ENCODE measurements at places on chromosomes 6 and 20.

- DNase-seq = no peak
These were observed 73.8 kb upstream of the SCP2D1 start for GRCh38 chr20:18739751-18740166.

DNA sequence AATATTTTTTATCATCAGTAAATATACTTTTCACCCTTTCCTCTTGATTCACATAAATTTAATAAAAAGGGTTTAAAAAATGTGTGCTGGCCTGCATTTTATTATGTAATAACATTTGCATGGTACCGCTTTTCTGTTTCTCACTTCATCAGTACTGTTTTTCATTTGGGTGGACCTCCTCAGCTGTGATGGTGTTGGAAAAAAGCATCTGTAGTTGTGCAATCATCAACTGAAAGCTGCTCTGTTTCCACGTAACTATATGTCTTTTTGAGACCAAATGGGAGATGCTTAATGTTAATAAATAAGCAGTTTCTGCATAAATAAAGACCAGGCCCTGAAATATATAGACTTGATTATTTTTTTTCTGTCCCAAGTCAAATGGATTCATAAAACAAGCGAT lies 31.6 kb upstream of the CENPW start:
- DNase-seq = no peak

DNA sequence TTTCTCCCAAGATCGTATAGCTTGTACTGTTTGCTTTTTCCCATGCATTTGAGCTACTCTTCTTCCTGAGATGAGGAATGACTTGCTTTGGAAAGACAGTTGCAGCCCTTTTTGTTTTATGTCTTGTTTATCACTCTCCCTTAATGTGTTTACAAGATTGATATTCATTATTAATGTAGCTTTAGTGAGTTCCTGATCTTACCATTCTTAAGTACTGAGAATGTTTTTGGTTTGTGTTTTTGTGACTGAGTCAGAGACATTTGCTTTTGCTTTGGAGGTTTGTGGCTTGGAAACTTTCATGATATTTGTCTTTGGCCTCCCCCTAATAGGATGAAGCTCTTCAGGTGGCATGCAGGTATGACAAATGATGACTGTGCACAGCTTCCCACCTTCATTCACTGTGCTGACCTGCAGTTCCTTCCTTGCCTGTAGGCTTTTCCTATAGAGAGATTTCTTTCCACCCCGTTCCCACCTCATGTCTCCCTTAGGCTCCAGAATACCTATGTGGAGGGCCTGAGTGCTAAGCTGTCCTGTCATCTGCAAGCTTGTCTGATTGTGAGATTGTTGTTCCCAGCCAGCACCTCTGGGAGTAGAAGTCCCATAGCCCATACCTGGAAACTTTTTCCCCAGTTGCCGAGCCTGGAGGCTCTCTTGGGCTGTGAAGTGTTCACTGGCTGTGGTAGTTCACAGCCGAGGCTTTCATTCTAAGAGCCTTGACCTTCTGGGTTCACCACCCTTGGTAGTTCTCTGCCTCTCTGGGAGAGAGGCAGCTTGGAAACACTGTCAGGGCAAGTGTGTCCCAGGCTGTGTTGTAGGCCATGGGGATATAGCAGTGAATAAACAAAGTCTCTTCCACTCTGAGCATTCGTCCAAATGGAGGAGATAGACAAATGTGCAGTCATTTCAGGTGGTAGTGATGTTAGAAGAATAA lies 27.1 kb downstream of the CDS2 start:
- no peak for DNase-seq

- DNase-seq = no peak
These were observed 15.2 kb upstream of the MCCD1 start for GRCh38 chr6:31513456-31514165.

DNA sequence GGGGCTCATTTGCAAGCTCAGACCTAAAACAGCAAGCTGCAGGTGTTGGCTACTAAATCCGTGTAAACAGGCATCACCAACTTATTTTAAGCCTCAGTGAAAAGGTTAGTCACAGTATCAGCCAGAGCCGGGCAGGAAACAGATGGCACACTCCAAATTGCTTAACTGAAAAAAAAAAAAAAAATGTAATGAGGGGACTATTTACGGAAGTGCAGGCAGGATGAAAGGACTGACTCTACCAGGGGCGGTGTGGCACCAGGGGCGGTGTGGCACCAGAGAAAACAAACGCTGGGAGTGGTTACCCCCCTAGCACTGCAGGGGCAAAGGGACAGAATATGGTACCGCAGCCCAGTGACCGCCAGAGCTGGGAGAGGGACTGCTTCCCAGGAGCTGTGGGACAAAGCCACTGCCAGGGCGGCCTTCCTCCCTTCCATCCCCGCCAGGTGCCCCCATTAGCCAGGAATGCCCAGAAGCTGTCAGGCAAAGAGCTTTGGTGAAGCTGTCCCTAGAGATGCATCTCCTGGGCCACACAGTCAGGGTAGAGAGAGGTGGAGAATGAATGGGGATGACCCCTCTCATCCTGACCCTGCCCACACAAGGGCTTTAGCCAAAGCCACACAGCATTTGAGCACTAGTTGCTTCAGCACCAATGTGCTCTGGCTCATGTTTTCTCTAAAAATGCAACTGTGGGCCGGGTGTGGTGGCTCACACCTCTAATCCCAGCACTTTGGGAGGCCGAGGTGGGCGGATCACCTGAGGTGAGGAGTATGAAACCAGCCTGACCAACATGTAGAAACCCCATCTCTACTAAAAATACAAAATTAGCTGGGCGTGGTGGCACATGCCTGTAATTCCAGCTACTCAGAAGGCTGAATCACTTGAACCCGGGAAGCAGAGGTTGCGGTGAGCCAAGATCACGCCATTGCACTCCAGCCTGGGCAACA lies 39.6 kb upstream of the GFOD1 start:
- peak; percentile 79 for DNase-seq

- no peak for DNase-seq
These were observed 17.2 kb downstream of the ENPP3 start for GRCh38 chr6:131654326-131654725.
